ENCODE measurements at places on chromosomes 13 and 19.

DNA sequence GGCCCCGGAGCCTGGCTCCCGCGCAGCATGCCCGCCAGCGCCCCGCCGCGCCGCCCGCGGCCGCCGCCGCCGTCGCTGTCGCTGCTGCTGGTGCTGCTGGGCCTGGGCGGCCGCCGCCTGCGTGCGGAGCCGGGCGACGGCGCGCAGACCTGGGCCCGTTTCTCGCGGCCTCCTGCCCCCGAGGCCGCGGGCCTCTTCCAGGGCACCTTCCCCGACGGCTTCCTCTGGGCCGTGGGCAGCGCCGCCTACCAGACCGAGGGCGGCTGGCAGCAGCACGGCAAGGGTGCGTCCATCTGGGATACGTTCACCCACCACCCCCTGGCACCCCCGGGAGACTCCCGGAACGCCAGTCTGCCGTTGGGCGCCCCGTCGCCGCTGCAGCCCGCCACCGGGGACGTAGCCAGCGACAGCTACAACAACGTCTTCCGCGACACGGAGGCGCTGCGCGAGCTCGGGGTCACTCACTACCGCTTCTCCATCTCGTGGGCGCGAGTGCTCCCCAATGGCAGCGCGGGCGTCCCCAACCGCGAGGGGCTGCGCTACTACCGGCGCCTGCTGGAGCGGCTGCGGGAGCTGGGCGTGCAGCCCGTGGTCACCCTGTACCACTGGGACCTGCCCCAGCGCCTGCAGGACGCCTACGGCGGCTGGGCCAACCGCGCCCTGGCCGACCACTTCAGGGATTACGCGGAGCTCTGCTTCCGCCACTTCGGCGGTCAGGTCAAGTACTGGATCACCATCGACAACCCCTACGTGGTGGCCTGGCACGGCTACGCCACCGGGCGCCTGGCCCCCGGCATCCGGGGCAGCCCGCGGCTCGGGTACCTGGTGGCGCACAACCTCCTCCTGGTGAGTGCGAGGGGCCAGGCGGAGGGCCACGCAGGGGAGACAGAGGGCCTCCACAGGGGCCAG, at the start of gene KL:
Gene KL (plus strand): TSS at position 10 of the 909 bp plus-strand sequence. CDS start 18 bp downstream, at position 28.
- no peak for DNase-seq

- no peak for DNase-seq
Observed at GRCh38 chr13:61258185-61258584, 157.5 kb downstream of the PCDH20 start.

DNA sequence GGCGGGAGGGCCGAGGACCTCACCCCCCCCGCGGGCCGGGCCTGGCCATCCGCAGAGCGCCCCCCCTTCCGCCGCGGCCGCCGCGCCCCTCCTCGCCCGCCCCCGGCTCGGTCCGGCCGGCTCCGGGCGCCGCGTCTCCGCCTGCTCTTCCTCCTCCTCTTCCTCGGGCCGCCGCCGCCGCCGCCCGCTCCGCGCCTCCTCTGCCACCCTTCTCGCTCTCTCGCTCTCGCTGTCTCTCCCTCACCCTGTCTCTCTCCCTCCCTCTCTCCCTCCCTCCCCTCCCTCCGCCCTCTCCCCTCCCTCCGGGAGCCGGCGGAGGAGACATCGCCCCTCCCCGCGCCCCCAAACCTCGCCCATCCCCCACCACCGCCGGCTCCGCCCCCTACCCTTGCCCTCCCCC, at the start of gene SHANK1:
Gene SHANK1 (minus strand): TSS at position 237 of the 400 bp plus-strand sequence. CDS start 2,883 bp downstream, outside the sequence.
- no peak for DNase-seq

DNA sequence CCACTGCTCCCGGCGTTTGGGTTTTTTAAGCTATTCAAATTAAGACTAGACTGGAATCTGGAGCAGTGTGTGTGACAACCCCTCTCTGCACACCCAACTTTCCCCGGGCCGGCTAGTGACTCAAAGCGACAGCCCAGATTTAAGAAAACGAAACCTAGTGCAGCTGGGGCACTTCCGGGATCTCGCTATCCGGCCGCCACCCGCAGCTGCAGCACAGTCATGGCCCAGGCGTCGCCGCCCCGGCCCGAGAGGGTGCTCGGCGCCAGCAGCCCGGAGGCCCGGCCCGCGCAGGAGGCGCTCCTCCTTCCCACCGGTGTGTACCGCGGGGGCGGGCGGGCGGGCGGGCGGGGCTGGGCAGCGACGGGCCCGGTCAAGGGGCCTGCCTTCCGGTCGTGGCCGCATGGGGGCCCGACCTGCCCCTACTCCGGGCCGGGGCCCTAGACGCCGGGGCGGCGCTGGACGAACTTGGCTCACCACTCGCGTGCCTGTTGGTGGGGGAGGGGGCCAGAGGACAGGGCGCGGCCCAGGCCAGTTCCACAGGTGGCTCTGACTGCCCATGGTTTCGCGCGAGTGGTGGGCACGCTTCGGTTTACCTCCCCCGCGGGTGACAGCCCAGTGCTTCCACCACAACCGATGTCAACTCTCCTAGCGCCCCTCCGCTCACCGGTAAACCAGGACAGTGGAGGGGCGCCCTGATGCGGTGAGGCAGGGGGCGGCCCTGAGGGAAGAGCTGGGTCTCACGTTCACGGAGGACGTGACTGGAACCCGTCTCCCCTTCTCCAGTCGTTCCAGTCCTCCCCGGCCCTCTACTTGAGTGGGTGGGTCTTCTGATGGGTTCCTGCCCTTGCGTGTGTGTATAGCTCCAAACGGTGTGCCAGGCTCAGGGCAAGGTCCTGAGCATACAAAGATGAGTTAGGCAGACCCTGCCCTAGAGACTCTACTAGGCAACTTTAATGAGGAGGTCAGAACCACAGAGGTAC, at the start of gene PHF11:
Gene PHF11 (plus strand): TSS at position 171 of the 980 bp plus-strand sequence. CDS start 49 bp downstream, at position 220.
- DNase-seq: peak; percentile 84

GRCh38 chr19:22595918-22596341, 38.2 kb upstream of the ZNF492 start:
- DNase-seq: no peak

GRCh38 chr13:109255141-109255856, 531.1 kb downstream of the IRS2 start:
- no peak for DNase-seq

DNA sequence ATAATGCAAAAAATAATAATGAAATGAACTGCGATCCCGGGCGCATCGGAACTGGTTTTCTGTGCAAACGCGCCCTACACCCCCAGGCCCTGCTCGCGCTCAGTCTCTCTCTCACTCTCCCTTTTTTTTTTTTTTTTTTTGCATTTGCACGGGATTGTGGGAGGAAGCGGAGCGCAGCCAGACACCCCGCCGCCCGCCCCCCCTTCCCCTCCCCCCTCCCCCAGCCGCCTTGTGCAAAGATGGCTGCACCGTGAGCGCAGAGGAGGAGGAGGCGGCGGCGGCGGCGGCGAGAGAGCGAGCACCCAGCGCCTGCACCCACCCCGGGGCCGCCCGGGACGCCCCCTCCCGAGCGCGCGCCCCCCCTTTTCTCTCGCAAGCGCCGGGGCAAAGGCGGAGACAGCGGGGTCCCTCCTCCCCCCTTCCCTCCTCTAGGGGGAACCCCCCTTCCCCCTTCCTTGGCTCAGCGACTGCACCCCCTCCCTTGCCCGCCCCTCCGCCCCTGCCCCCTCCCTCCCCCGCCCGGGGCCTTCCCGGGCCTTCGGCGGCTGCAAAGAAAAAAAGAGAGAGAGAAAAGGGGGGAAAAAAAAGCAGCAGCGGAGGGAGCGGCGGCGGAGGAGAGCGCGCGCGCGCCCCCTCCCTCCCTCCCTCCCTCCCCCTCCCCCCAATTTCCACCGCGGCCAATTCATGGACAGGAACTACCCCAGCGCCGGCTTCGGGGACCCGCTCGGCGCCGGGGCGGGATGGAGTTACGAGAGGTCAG, at the start of gene PRR12:
Gene PRR12 (plus strand): TSS at position 212 of the 760 bp plus-strand sequence. CDS start 473 bp downstream, at position 685.
- peak; percentile 78 for DNase-seq

GRCh38 chr19:1457031-1457739, 7.3 kb downstream of the APC2 start:
- DNase-seq: no peak

DNA sequence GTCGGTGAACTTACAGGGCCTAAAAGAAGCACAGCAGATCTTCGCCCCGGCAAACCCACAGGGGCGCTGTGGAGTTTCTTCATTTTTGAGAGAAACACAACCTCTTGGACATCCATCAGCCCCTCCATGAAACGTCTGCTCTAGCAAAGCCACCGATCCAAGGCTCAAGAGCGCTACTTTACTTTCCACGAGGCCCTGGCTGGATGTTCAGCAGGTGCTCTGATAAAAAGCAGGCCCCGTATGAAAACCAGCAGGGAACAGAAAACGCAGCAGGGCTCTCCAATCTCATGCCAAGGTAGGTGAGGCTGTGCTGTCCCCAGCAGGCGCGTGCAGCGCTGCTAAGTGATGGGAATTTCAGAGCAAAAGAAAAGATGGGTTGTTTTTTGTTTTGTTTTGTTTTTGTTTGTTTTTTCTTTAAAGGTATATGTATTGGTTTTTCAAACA, 86.7 kb downstream of the IRS2 start:
- DNase-seq: no peak

GRCh38 chr19:29664753-29665214, 477 bp upstream of the PLEKHF1 start:
- no peak for DNase-seq

DNA sequence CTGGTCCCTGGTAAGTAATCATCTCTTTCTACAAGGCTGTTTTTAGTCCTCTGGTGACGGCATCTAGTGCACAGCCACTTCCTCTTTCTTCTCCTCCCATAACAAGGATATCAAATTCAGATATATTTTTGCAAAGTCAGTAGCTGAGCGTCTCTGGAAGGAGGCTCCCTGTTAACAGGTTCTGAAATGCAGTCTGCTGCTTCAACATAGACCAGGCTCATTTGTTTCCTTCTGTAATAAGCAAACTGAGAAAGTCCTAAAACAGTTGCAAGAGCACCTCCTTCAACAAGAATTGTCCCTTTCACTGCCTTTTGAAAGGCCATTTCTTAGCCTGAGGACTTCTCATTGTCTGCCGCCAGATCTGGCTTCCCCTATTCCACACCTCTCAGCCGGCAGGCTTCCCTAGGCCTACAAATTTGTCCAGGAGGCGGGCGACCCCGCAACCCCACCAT, 7.4 kb upstream of the ZSCAN5A start:
- DNase-seq: no peak

DNA sequence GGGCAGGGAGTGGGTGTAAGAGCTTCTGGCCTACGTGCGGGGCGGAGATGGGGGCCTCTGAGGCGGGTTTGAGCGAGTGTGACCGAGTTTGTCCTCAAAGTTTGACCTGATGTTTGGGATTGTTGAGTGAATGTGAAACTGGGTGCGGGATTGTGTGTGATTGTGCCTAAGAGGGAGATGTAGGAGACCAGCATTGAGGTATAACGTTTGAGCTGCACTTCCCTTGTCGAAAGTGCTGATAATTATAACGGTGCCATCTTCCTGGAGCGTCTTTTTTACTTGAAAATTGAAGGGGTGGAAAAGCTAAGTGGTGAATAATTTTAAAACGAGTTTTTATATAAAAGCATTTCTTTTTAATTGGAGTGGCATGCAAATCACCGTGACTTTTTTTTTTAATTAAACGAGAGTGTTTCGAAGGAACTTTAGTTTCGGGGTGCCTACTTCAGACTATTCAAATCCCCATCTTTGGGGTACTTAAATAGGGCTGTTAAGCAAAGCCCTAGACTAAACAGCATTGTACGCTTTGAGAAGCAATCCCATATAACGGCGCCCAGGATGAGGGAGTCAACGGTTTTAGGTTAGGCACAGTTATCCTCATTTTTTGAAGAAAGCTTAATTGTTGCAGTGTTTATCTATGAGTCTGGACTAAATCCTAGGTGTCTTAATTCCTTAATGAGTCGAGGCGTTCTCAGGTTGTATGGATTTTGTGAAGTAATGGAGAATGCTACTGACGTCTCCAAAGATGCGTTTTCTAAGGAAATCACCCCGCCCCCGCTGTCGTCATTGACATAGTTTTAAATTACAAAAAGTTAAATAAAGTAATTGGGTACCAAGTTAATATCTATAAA, 594 bp downstream of the ZNF146 start:
- no peak for DNase-seq

DNA sequence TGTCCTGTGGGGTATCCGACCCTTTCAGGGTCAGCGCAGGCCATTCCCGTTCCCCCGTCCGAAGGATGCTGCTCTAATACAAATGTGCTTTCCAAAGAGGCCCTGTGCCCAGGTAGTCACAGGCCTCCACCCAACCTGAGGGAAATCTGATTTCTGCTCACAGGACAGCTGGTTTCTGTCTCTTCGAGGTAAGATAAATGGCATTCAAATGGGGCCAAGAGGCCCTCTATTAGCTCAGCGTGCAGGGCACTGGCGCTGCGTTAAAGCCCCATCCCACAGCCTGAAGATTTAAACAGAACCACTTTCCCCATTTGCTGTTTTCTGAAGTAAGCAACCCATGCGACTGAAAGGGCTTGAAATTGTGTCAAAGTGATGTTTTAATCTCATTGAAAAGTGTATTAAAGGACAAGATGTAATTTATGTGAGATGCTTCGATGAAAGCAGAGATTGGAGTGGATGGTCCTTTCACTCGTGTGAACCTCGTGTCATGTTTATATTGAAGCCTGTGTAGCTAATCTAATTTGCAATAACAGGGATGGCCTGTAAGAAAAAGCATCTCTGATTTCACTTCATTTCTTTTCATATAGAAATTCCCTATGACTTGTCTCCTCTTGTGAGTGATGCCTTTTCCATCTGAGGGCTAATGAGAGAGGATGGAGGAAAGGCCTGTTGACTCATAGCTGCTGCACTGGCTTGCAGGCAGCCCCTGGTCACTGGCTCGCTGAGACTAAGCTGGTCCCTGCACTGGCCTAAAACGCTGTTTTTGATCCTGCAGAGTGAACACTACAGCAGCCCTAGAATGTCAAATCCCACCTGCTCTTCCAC, 7.3 kb upstream of the SOX1 start:
- no peak for DNase-seq

DNA sequence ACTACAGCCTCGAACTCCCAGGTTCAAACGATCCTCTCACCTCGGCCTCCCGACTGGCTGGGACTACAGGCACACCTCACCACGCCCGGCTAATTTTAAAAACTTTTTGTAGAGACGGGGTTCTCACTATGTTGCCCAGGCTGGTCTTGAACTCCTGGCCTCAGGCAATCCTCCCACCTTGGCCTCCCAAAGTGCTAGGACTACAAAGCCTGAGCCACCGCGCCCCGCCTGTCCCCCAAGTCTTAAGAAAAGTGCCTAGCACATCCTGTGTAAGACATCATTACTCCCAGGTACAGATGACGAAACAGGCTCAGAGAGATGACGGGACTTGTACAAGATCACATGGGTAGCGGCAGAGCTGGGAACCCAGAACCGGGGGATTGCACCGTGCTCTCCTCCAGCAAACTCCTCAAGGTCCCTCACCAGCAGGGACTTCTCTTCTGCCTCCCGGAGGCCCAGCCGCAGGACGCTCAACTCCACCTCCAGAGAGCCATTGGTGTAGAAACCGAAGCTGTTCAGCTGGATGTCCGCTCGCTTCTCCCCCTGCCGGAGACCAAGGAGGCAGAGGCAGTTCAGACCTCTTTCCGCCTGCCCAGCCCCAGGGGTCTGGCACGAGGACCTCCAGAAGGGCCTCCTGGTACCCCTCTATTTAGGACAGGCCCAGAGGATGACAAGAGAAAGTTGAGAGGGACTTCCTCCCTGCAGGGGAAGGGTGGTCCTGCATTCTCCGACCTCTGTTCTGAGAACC, 1.0 kb downstream of the GPR108 start:
- peak; percentile 91 for DNase-seq

Measured in MM.1S (cell line).